ENCODE measurements at places on chromosomes 1 and 21.

- no peak for DNase-seq
These were observed 603.8 kb downstream of the PTPRC start for GRCh38 chr1:199242601-199243000.

GRCh38 chr1:34915521-34915920 is 13.9 kb downstream of the DLGAP3 start:
- no peak for DNase-seq

DNA sequence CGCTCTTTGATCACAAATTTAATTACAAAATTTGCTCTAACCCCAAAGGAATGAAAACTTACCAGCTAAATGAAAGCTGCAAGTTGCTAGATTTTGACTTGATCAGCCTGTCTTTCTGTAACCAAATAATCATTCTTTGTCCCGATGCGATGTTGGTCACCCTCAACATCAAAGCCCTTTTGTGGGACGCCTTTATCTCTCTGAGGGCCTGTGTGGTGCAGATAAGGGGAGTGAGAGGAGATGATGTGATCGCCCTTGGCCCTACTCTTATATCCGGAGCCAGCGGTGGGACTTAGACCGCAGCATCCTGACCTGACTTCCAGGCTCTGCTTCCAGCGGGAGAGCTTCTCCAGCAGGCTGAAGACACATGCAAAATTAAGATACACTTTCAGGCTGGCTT is 19.3 kb upstream of the UMODL1 start:
- DNase-seq, result no peak

- no peak for DNase-seq
These were observed 40.3 kb upstream of the COL18A1 start for GRCh38 chr21:45364468-45365185.

GRCh38 chr1:197733324-197733723 is 42.0 kb downstream of the DENND1B start:
- DNase-seq, result no peak
